GDM1 (cell line): ENCODE measurements at places on chromosomes 12 and 14.

GRCh38 chr12:76929499-76929898 is 50.7 kb upstream of the CSRP2 start:
- no peak for DNase-seq

DNA sequence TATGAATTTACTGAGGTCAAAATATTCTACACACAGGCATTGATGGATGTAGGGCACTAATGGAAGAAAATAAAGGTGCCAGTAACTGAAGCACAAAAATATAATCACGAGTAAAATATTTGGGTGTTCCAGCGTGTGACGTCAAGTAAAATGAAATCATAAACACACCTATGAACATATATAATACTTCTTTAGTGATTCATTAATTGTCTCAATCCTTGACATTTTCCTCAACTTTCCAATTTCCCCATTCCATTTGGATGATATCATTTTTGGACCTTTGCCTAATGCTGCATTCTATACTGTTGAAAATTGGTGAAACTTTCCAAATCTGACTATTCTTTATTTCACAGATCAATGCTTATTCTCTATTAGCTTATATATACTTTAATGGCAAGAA is 649.3 kb downstream of the GALC start:
- DNase-seq = no peak

- DNase-seq = no peak
These were observed 9.8 kb upstream of the EML5 start for GRCh38 chr14:88802596-88802995.

GRCh38 chr12:17097674-17098073 is 491.7 kb upstream of the LMO3 start:
- DNase-seq = no peak

DNA sequence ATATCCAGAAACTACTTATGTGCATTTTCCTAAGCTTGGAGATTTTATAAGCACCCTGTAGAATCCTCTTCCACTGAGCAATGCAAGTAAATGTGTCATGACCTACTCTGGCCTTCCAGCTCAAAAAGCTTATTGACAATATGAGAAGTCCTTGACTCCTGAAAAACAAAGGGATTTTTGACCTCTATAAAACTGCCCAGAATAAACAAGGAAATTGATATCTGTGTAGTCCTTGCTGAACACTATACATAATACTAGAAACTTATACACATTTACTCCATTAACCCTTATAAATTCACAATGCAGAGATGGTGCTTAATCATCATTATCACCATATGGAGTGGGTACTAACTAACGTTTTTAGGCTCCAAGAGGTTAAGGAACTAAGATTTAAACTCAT is 197.4 kb upstream of the KRR1 start:
- no peak for DNase-seq

DNA sequence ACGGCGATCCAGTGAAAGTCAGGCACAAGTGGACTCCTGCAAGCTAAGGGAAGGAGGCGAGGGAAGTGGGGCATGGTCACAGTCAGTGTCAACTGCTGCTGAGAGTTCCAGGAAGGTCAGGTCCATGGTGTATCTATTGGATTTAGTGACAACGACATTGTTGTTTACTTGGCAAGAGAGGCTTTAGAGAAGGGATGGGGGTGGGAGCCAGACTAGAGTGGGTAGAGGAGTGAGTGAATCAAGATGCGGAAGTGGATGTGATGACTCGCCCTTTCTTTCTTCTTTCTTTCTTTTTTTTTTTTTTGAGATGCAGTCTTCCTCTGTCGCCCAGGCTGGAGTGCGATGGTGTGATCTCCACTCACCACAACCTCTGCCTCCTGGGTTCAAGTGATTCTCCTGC is 12.5 kb downstream of the P2RX7 start:
- no peak for DNase-seq

- DNase-seq = no peak
These were observed 47.8 kb downstream of the SLC41A2 start for GRCh38 chr12:104910196-104910840.

DNA sequence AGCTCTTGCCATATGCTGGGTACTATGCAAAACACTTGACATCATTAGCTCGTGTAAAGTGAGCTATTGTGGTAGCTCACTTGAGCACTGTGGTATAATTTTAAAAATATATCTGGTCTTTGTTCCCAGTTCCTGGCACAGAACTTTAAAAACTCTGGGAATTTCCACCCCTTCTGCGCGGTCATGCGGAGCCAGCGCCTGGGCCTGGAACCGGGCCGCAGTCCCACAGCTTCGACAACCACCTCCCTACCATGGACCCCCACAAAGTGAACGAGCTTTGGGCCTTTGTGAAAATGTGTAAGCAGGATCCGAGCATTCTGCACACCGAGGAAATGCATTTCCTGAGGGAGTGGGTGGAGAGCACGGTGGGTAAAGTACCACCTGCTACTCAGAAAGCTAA is 123.1 kb downstream of the NUAK1 start:
- DNase-seq = no peak

DNA sequence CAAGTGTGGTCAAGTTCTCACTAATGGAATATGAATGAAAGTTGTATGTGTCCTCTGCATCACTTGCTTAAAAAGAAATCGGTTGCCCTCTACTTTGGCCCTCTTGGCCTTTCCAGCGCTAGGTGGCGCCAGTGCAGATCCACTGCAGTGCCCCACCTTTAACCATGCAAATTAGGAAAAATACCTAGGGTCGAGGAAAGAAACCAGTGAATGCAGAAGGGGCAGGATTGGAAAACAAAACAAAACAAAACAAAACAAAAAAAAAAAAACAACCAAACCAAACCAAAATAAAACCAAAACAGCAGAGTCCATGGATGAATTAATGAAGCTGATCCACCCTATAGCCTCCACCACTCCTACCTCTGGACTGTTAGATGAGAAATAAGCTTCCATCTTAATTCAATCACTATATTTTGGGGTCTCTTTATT is 12.9 kb upstream of the NEMF start:
- DNase-seq = peak; percentile 54

GRCh38 chr12:48489012-48489411 is 6.7 kb downstream of the C12orf54 start:
- no peak for DNase-seq

GRCh38 chr12:26338586-26339572 is 143.5 kb downstream of the SSPN start:
- no peak for DNase-seq

DNA sequence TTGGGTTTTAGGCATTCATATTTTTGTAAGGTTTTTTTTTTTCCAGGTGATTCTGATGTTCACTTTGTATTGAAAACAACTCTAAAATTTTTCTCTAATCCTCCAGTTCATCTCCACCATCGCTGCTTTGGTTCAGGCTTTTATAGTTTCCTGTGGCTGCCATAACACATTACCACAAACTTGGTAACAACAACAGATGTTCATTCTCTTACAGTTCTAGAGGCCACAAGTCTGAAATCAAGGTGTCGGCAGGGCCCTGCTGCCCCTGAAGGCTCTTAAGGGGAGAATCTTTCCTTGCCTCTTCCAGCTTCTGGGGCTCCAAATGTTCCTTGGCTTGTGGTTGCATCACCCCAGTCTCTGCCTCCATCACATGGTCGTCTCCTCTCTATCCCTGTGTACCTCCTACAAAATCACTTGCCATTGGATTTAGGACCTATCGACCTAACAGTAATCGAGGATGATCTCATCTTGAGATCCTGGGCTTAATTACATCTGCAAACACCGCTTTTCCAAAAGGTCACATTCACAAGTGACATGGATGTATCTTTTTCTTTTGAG is 55.2 kb downstream of the PELI2 start:
- DNase-seq = no peak

DNA sequence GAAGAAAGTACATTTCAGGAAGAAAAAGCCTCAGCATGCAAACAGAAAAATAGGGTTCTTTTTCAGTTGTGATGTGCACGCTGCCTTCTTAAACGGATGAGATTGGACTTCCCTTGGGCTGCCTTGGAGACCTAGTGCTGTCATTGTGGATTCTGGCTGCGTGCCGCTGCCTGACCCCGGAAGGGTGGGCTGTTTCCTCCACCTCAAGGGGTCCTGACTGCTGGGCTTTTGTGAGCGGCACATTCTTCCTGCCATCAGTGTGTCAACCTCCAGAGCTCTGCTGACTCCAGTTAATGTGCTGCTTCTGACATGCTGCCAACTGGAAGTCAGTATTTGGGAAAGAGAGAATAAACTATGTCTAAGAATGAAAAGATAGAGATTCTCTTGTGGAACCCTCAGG is 25.1 kb downstream of the CCNK start:
- no peak for DNase-seq

GRCh38 chr14:92726933-92727262 is 21.5 kb downstream of the LGMN start:
- no peak for DNase-seq

GRCh38 chr14:101780887-101781239 is 19.4 kb downstream of the PPP2R5C start:
- no peak for DNase-seq

DNA sequence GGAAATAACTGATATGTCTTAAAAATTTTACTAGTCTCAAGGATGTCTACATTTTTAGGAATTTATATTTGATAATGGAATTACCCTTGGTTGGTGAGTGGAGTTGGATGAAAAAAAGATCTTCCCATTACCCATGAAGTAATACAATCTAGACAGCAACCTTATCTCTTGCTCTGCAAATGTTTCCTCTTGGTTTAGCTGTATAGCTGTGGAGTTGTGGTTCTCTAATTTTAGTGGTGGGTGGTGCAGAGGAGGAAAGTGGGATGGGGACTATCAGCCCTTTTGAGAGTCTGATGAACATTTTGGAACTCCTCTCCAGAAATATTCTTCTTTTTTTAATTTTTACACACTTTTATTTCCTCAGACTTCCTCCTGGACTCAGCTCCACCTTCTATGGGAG is 17.1 kb downstream of the SPX start:
- DNase-seq = peak; percentile 39

DNA sequence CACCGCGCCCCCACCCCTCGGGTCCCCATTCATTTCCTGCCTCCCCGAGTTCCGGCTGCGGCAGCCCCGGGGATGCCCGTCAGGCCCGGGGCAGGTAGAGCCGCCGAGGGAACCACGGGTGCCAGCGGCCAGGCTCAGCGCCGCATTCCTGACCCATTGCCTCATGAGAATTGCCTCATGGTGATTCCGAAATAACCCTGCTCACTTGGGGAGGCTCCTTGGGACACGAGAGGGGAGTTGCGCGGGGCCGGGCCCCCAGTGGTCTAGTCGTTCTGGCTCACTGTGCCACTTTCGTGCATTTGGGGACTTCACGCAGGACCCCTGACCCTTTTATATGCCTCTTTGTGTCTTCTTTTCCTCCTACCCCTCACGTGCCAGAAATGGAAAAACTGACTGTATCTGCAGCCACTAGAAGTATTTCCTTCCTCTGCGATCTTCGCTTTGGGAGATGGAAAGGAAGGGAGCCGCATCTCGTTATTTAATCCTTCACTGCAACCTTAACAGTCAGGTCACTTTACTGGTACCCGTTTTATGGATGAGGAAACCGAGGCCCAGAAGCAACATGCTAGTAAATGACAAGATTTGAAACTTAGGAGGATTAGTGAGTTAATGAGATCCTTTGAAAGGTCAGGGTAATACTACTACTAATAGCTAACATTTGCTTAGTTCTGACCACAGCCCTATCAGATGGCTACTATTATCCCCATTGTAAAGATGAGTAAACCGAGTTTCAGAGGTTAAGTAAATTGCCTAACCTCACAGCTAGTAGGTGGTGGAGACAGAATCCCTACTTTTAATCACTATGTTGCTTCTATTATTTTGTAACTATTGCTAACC is 768 bp downstream of the PTPN11 start:
- DNase-seq = no peak

DNA sequence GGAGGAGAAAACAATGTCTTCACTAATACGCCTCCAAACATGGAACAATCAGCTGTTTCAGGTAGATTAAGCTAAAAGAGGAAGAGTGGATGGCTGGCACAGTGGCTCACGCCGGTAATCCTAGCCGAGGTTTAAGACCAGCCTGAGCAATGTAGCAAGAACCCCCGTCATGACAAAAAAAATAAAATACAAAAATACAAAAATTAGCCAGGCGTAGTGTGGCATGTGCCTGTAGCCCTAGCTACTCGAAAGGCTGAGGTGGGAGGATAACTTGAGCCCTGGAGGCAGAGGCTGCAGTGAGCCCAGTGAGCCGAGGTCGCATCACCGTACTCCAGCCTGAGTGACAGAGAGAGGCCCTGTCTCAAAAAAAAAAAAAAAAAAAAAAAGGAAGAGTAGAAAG is 1.2 kb upstream of the MED13L start:
- DNase-seq = no peak

DNA sequence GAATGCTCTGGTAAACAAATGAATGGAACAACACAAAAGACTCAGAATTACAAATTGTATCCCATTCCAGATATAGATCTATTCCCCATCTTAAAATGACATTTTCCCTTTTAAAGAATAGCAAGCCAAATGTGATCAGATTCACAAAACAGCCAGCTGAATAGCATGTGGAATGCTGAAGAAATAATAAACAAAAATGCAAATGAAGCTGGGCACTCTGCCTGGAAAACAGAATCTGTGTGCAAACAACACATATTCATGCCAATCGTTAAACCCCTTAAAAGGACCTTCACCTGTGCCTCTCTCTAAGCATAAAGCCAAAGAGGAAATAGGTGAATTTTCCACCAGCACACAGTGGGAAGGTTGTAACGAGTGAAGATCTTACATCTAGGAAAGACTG is 67.9 kb upstream of the PDZRN4 start:
- no peak for DNase-seq

DNA sequence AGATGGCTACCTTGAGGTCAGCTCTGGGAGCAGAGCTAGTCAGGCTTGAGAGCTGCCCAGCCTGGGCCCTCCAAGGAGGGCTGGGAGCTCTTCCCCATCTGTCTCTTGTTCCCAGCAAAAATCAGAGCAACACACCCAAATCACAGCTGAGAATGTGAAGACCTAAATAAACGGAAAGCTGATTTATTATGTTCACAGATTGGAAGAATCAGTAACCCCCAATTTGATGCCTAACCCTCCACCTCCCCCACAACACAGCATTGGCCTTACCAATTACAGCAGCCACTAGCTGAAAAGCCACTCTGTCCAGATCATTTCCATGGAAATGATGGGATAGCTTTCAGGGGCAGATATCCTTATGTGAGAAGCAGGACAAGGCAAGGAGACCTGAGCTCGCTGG is 7.1 kb upstream of the ACTN1 start:
- DNase-seq = no peak

DNA sequence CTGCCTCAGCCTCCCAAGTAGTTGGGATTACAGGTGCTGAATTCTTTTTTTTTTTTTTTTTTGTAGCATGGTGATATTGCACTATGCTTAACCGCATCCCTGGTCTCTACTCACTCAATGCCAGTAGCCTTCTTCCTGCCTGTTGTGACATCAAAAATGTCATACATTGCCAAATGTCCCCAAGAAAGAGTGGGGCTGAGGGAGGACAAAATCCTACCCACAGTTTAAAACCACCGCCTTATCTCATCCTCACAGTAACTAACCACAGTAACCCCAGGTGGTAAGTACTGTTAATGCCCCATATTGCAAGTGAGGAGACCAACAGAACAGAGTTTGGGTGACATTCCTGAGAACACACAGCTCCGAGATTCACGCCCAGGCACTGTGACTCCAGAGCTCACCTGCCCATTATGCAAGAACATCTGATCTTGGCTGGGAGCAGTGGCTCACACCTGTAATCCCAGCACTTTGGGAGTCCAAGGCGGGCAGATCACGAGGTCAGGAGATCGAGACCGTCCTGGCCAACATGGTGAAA is 19.6 kb downstream of the MORN3 start:
- DNase-seq = peak; percentile 81
